Panc1 (cell line): ENCODE measurements at places on chromosomes 13 and 19. TPM values are rescaled to one million over a fixed set of nuclear protein-coding genes. Genes with fewer than 3 reads are reported as not detected.

DNA sequence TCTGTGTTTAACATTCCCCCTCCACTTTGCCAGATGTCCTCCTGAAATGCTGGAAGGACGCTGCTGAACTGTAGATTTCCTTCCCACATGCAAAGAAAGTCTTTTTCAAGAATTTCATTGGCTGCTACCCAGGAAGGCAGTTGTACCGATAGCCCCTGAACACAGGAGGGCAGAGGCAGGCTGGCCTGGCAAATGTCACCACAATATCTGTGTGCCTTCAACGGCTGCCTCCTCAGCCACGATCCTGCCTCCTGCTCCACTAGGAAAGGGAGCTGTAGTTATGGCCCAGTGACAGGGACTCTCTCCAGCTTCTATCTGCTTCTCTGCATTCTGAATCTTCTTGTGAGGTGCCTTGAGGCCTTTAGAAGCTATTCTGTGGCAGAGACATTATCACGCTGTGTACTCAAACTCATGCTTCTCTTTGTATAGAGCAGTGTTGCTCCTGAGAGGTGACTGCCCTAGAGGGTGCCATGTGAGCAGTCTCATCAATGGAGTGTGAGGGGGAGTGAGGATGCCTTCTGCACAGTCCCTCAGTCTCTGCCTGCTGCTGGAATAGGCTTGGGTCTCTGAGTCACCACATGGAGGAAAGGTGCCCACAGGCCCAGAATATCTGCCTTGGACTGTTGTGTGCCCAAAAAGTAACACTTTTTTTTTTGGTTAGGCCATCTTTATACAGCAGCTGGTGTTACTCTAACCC is 279.8 kb downstream of the DNAJC15 start:
- H3K4me3 ChIP-seq = no peak overlapping the region
- no peak overlapping the region; the same call in 1 of the 2 replicates for H3K27ac ChIP-seq
- no peaks in the 10 kb centered on the region for H3K36me3 ChIP-seq
- no peak for DNase-seq
- H3K27me3 ChIP-seq = no peaks in the 10 kb centered on the region
- no peaks in the 10 kb centered on the region; the same call in 1 of the 2 replicates for H3K4me1 ChIP-seq

DNA sequence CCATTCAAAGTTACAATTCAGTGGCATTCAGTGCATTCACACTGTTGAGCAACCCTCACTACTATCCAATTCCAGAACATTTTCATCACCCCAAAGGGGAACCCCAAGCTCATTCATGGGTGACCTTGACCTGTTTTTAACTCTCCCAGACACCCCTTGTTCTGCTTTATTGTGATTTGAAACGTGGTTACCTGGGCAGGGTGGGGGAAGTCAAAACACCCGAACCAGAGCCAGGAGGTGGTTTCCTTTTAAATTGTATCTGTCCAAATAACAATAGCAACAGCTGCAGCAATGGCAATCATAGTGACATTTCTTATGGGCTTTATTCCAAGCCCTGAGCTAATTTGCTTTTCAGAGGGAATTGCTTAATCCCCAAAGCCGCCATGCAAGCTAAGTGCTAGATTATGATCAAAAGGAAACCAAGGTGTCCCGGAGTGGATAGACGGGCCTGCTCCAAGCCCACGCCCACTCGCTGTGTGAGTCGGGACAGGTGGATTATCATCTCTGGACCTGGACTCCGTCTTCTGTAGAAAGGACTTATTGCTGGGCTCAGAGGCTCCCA is 6.1 kb downstream of the PTGIR start:
- DNase-seq = no peak
- H3K36me3 ChIP-seq = no peaks in the 10 kb centered on the region
- no peaks in the 10 kb centered on the region for H3K27me3 ChIP-seq
- no peaks in the 10 kb centered on the region; the same call in 1 of the 2 replicates for H3K4me1 ChIP-seq

GRCh38 chr19:51983361-51983760 is 3.3 kb downstream of the ZNF350 start:
- no peak for DNase-seq
- peaks cover 2% of the 10 kb centered on the region; the same call in 1 of the 2 replicates for H3K36me3 ChIP-seq
- H3K4me1 ChIP-seq = no peaks in the 10 kb centered on the region
- H3K27me3 ChIP-seq = no peaks in the 10 kb centered on the region
- no peak overlapping the region for H3K27ac ChIP-seq

The OSCAR gene
- total RNA-seq = 6.8 TPM

The ZNF560 gene
- total RNA-seq = not detected

The WDR87 gene
- not detected for total RNA-seq

The ERVK3-1 gene
- 84.0 TPM for total RNA-seq

The RASL11A gene
- 136 TPM for total RNA-seq
